ENCODE measurements at places on chromosomes 4 and X.

- DNase-seq, result no peak
These were observed 201.7 kb downstream of the SPRY1 start for GRCh38 chr4:123598331-123598730.

DNA sequence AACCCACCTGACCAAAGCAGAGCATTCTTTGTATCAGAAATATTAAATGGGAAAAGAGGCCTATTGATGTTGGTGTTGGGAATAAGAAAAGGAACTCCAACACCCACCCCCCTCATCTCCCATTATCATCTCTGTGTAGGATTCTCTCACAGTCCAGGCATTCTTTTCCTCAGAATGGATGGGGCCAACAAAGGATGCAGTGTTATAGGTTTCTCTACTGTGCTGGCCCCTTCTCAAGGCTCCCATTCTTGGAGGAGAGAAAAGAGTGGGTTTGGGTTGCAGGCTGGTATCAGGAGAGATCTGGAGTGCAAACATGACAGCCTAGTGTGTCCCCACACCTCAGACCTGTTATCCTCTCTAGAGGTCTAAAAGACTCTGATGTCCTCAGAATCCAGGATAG, 59.6 kb downstream of the UGT8 start:
- DNase-seq, result no peak

DNA sequence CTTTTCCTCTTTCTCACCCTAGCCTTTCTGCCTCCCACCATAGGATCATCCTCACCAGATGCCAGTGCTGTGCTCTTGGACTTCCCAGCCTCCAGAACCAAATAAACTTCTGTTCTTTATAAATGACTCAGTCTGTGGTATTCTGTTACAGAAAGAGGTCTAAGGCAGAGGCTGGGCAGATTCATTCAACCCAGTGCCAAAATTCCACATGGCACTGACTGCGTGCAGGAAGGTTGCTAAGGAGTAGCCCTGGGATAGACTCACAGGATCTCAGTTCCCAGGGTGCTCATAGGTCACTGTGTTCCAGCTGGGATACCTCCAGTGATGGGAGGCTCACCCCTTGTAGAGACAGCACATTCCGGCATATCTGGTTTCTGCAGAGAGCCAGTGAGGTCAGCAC, 22.0 kb downstream of the SORCS2 start:
- no peak for DNase-seq

- DNase-seq, result peak; percentile 57
These were observed 103.7 kb downstream of the CRLF2 start for GRCh38 chrX:1108501-1109445.
